ENCODE measurements at places on chromosomes 3 and 15. TPM values are rescaled to one million over a fixed set of nuclear protein-coding genes. Genes with fewer than 3 reads are reported as not detected.

GRCh38 chr3:13535905-13536304 lies 13.0 kb upstream of the FBLN2 start:
- no peak for DNase-seq

GRCh38 chr3:74601793-74602192 lies 12.7 kb downstream of the CNTN3 start:
- no peak for DNase-seq

DNA sequence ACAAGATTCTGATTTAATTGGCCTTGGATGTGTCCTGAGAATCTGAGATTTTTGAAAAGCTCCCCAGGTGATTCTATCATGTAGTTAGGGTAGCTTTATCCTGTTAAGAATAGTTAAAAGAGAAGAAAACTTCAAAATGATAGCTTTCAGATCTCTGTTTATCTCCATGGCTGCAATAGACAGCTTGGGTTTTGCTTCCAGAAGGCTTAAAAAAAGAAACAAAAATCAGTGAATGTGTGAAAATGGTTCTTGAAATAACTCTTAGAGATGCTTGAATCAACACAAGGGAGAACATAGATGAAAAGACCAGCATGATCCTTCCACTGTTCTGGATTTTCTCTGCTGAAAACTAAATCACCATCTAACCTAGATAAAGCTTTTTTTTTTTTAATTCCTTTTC lies 60.8 kb upstream of the TMC3 start:
- DNase-seq = no peak

DNA sequence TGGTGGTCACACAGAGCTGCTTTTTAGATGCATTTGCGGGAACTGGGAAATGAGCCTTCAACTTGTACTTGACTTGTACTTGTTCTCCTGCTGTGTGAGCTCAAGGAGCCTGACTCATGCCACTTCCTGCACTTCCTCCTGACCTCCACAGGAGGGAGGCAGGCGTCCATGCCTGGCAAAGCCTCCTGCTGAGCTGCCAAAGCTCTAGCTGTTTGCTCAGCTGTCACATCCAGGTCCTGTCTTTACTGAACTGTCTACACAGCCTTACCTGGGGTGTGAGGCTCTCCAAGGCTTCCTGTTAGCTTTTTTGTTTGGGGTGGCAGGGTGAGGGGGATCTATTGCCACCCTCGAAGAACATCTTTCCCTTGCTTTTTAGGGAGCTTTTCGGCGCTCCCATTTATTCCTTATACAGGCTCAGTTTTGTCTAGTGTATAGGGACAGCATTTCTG lies 6.4 kb downstream of the THPO start:
- DNase-seq = peak; percentile 97

GRCh38 chr3:141557961-141558706 lies 71.3 kb downstream of the RASA2 start:
- no peak for DNase-seq

DNA sequence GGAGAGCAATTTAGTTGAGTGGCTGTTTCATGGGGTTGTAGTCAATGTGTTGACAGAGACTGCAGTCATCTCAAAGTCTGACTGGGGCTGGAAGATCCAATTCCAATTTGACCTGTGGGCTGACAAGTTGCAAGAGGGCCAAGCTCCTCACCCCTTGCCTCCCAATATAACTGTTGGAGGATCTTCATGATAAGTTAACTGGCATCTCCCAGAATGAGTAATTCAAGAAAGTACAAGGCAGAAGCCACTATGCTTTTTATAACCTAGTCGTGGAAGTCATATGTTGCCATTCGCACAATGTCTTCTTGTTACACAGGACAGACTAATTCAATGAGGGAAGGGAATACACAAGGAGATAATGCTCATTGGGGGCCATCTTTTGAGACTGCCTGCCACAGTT lies 29.1 kb downstream of the GPR15 start:
- DNase-seq = no peak

- DNase-seq = no peak
Observed at GRCh38 chr3:78647726-78648125, 1120.1 kb downstream of the ROBO1 start.

EFHB gene
- 0.29 TPM for total RNA-seq

FBLN2 gene
- 54.6 TPM for total RNA-seq

GRK7 gene
- not detected for total RNA-seq
